ENCODE measurements at places on chromosomes 3 and 15.
A peak's percentile ranks its signal among the peaks of the same experiment; 100 is the strongest.

- DNase-seq, result peak; percentile 41
Observed at GRCh38 chr3:194102436-194102835, 33.5 kb upstream of the HES1 start.

DNA sequence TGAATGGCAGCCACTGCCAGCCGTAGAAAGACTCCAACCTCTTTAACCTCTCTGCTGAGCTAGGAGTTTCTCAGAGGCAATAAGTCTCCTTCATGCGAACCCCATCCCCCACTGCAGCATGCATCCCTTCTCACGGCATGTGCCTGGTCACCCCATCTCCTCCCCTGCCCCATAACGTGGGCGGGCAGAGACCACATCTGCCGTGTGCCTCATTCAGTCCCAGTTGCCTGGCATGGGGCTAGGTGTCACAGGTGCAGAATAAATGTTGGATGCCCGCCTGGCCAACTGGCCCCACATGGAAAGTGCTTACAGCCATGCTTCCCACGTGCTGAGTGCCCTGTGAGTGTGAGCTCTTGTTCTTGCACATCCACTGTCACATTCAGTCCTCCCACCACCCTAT is 43.5 kb upstream of the NTRK3 start:
- no peak for DNase-seq

DNA sequence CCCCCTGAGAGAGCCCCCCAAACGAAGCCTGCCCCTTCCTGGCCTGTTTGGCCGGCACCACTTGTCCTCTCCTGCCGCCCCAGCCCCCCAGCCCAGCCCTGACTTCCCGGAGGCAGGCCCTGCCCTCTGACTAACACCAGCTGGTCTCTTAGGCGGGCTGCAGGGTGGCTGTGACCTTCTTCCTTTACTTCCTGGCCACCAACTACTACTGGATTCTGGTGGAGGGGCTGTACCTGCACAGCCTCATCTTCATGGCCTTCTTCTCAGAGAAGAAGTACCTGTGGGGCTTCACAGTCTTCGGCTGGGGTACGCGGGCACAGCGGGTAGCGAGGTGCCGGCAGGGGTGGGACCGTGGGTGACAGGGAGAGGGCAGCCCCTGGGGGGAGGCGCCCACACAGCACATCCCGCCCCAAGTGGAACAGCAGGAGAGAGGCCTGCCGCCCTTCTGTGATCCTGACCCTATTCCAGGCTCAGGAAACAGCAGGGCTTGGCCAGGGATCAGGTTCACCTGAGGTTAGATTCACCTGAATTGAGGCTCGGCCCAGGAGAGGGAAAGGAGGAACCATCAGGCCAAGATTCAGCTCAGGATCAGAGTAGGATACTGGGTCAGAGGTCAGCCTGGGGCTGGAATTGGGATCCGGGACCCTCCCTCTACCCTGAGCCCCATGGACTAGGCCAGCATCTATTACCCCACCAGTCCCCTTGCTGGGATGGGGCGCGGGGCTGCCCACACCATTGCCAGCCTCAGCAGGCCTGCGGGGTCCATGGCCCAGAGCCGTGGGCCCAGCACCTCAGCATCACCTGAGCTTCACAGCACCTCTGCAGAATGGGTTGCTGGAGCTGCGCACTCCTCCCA is 21.9 kb downstream of the PTH1R start:
- no peak for DNase-seq

- no peak for DNase-seq
Observed at GRCh38 chr15:66825731-66826130, 123.7 kb downstream of the SMAD6 start.

- DNase-seq, result no peak
Observed at GRCh38 chr3:161462138-161462537, 34.5 kb upstream of the OTOL1 start.

DNA sequence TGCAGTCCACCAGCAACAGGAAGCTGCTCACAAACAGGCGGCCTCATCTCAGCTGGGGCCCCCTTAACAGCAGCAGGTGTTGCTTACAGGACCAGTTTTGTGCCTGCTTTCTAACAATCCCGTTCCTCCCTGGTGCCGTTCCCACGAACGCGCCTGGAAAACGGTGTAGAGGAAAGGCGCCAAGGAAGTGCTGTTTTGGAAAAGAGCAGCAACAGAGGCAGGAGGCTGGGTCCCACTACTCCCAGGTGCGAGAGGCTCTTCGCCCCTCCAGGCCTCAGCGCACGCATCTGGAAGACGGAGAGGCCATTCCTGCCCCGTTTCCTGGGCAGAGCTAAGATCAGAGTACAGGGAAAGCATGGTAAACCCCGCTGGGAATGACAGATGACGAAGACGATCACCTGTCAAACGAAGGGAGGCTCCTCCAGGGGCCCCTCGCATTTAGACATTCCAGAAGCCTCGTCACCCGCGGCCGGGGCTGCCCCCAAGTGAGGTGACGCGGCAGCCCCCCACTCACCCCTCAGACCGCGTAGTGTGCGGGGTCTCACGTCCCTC is 603 bp downstream of the SCAPER start:
- peak; percentile 27 for DNase-seq

- DNase-seq, result no peak
Observed at GRCh38 chr3:44128057-44128775, 113.5 kb upstream of the TOPAZ1 start.

- DNase-seq, result no peak
Observed at GRCh38 chr3:71201939-71202338, 381.6 kb downstream of the FOXP1 start.

DNA sequence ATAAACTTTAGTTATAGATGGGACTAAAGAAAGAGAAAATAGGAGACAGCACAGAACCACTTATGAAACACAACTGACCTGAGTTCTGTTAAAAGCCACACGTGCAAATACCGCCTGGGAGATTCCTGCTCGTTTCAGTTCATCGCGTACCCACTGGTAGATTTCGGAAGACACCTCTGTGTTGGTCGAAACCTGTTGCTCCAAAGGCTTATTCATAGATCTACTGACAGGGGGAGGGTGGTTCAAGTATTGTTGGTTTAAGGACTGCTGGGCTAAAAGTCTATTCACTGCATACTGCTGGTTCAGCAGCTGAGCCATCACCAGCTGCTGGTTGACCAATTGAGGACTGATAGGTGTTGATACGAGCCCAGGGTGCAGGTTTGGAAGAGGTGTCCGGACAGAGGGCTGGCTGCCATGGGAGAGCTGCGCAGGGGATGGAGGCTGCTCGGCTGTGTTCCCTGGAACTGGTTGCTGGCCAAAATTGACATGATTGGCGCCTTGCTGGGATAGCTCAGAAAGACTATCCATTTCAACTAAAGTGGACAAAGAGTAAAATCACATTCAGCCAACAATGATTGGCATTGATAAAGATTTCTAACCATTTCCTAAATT is 30.6 kb downstream of the SATB1 start:
- DNase-seq, result no peak

- DNase-seq, result no peak
Observed at GRCh38 chr3:72597756-72598195, 250.5 kb downstream of the SHQ1 start.

GRCh38 chr15:89391685-89392257 is 57.1 kb upstream of the POLG start:
- DNase-seq, result no peak

DNA sequence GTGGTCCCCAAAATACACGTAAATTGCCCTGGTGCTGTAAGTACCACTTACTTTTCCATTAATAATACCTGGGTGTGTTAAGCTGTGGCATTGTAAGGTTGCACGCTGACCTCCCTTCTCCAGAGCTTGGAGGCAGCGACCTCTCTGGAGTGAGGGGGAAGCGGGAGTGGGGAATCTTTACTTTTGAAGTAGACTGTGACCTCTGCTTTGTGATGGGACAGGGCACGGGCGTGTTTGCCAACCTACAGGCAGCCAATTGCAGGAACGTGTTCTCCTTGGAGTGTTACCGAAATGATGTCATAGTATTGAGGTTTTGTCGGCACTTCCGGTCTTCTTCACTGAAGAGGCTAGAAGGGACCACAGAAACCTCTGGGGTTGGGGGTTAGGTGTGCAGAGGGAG is 227.3 kb upstream of the C2CD4B start:
- no peak for DNase-seq

DNA sequence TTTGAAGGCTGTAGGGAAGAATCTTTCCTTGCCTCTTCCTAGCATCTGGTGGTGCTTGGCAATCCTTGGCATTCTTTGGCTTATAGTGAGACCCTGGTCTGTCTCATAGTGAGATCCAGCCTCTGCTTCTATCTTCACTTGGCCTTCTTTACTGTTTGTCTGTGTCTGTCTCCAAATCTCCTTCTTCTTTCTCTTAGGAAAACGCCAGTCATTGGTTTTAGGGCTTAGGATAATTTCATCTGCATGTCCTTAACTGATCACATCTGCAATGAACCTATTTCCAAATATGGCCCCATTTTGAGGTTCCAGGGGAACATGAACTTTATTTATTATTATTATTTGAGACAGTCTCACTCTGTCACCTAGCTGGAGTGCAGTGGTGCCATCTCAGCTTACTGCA is 25.8 kb downstream of the KAT2B start:
- no peak for DNase-seq

DNA sequence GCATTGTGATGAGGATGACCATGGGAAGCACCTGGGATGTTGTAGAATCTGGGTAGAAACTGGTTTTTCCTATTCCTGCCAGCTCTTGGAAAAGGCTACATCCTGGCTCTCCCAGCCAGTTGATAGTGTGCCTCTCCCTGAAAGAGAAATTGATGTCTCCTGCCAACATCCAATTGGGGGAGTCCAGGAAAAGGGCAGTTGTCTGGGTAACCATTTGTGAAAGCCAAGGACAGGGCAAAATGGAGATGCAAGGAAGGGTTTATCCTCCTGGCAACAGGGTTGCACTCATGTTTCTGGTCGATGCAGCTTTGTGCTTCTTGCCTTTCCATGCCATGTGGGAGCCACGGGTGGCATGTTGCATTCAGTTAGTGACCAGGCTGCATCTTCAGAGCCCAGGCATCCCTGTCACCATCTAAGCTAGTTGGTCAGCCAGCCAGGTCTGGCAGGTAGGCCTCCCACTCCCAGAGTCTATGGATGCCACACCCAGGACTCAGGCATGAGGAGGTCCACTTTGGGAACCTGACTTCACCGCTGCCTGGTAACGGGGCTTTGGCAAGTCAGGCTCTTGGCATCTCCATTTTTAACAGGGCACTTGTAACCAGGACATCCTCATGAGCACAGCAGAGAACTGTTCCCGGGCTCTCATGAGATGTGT is 153.5 kb downstream of the DNAJB8 start:
- DNase-seq, result no peak

DNA sequence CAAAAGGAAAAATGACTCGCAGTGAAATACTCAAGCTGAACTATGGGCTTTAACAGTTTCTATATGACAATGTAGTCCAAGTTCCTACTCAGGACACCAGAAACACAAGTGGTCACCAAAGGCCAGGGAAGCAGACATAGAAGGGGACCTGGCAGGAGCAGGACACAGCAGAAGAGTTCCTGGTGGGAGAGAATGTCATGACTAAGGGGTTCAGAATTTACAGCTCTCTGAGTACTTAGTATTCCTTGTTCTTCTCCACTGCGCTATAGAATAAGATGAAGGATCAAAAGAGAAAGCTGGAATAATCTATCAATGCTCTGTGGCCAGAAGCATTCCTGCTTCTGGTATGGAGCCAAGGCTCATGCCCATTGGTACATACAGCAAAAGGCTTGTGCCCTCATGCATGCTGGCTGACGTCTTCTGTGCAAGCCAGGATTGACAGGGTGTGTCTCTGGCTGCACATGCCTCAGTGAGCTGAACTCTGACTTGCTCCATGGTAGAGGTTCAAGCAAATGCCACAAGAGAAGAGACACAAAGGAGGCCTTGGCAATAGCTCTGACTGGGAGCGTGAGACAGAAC is 128.7 kb upstream of the SLC2A2 start:
- DNase-seq, result no peak

GRCh38 chr3:190519886-190520285 is 6.0 kb downstream of the IL1RAP start:
- no peak for DNase-seq

DNA sequence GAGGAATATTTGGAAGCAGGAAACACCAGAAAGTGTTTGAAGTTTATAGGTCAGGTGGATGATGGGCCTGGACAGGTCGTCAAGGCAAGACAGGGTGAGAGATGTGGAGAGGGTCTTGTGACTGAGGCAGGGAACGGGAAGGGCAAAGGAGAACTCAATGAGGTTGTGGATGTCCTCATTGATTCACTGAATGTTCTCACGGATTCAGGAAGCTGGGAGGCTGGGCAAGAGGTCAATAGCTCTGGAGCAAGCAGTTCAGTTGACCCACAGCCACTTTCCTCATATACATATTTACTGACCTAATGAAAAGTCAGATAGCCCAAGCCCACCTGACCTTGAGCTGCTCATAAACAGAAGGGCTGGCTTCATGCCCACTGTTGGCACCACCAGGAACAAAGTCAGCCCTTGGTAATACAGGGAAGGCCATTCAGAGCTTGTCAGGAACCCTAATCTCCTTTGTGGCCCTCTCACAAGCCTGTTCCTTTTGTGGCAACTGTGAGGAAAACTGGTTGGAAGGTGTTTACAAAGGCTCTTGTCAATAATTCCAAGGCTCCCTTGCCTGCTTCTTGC is 31.6 kb downstream of the ARRDC4 start:
- DNase-seq, result no peak

DNA sequence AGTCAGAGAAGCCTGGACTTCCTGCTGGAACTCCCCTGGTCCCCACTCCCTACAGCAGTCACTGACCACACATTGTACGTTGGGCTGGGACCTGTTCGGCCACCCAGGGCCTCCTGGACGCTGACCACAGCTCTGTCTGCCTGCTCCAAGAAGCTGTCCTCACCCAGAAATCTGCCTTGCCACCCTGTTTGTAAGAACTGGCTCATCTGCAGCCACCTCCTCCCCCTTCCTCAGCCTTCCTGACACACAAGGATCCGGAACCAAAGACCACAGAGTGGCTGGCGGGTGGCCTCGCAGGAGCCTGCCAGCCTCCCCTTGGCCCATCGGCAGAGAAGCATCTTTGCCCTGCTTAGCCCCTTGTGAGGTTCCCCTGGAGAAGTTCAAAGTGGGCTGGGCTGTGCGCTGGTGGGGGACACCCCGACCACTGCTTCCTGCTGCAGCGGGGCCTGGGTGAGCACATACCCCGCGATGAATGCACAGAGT is 91.9 kb downstream of the PCSK6 start:
- no peak for DNase-seq

DNA sequence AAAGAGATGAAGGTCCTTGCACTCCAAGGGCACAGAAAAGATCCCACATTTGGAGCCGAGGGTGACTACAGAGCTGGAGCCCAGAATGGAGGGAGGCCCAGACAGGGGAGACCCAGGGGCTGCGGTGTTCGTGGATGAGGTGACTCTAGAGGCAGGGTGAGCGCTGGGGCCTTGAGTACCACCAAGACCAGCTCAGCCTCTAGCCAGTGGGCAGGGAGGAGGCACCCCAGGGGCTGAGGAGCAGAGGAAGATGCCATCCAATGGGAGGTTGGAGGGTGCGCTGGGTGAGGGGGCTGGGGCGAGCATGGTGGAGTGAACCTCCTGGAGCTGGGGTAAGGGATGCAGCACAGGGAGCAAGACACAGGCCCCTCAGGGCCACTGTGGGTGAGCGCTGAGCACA is 13.3 kb downstream of the RRP9 start:
- no peak for DNase-seq

- no peak for DNase-seq
Observed at GRCh38 chr3:76065964-76066363, 280.6 kb upstream of the ZNF717 start.

- no peak for DNase-seq
Observed at GRCh38 chr15:101172501-101173071, 79.3 kb downstream of the CHSY1 start.

Data from GM10248 (cell line).